ENCODE measurements at places on chromosomes 11 and 22.

GRCh38 chr11:1576825-1577224 lies 4.8 kb upstream of the DUSP8 start:
- no peak for DNase-seq

DNA sequence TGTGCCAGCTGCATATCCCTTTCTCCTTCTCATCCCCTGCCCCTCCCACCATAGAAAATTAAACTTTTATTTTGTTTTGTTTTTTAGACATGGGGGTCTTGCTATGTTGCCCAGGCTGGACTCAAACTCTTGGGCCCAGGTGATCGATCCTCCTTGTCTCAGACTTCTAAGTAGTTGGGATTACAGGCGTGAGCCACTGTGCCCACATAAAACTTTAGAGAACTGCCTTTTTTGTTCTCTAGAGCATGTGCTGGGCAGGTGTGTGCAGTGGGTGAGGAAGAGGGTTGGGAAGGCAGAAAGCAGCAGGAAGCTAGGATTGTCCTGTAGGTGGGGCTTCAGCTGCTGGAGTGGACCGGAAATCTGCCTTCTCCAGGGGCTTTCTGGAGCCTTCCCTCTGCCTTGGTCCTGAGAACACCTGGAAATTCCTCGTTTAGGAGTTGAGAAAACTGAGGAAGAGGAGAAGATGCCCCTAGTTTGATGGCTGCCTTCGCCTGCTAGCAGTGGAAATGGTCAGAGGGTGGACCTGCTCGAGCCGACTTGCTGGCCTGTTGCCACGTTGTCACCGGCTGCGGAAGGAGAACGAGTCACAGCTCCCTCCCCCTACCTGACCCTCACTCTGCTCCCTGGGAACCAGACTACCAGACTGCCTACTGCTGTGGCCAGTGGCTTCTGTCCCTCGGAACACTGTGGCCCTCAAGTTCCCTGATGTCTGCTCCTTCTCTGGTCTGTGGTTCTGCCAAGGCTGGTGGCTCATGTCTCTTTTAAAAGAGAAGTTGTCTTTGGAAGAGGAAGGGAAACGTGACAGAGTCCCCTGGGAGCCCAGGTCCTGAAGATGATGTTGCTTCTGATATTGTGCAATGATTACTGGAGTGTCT lies 4.0 kb downstream of the ST14 start:
- peak; percentile 13 for DNase-seq

- no peak for DNase-seq
These were observed 557.7 kb downstream of the BRD1 start for GRCh38 chr22:49269928-49270327.

DNA sequence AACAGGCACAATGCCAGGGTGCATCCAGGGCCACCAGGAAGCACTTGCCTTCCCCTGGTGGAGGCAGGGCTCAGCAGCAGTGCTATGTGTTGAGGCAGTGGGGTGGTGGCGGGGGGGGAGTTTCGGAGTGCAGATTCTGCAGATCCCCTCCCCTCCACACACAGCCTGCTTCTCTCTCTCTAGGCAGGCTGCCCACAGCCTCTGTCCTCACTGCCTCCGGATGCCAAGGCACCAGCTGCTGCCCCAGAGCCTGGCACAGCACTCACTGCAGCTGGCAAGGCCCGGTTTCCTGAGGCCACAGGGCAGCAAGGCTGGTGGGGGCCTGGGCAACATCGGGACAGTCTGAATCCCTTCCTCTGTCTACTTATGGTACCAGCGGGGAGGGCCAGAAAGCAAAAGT lies 35.8 kb downstream of the NRXN2 start:
- DNase-seq = no peak

- DNase-seq = no peak
These were observed 35.5 kb upstream of the RASSF10 start for GRCh38 chr11:12973528-12974181.

GRCh38 chr11:114166897-114167323 lies 107.4 kb downstream of the ZBTB16 start:
- DNase-seq = peak; percentile 65

- no peak for DNase-seq
These were observed 83.1 kb downstream of the TBC1D22A start for GRCh38 chr22:46845296-46846149.

DNA sequence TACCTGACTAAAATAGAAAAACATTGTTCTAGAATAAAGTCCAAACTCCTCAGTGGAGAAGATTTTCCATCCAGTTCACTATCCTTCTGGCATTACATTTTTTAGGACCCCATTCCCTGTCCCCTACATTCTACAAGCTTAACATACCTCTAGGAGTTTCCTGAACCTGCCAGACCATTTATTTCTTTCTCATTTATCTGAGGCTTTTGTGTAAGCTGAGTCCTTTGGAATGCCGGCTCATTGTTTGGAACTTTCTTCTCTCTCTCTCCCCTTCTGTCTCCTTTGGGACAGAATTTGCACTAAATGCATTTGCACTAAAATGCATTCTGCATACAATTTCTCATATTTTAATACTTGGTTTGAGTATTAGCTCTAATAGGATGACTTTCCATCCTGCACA lies 393.0 kb upstream of the ANO3 start:
- DNase-seq = no peak

DNA sequence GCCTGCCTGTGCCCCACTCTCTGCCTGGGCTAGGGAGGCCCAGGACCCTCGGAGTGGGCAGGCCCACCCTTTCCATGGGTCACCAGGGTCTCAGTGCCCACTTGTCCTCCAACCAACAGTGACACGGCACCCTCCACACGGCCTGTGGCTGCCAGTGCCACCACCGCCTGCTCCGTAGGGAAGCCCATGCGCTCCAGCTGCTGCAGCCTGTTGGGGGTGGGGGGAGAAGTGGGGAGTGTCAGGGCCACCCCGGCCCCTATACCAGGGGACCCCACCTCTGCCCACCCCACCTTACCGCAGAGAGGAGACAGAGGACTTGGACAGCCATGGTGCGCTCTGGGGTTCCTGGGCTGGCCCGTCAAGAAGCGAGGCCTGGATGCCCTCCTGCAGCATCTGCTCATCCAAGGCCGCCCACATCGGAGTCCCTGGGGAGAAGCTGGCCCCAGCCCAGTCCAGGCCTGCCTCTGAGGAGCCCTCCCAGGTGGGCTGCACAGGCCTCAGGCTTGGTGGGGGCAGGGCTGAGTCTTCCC lies 7.7 kb downstream of the RHBDD3 start:
- DNase-seq = no peak

- DNase-seq = no peak
These were observed 26.0 kb downstream of the MUC2 start for GRCh38 chr11:1100417-1101245.

DNA sequence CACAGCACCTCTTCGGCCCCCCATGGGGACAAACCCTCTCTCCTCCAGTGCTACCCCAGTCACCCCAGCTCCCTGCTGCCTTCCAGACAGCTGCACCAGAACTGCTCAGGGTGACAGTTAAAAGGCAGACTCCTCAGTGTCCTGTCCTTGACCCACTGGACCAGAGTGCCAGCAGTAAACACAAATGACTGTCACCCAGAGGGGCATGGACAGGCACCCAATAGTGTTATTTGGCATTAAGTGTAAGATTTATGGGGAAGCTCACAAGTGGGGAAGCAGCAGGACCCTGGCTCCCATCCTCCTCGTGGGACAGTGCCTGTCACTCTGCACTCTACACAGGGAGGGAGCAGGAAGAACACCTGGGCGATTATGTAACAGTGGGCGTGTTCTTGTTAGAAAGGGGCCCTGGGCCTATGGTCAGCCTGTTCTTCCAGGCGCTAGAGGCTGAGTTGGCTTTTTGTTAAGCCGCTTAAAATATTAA lies 5.0 kb downstream of the RPS19BP1 start:
- no peak for DNase-seq

- peak; percentile 99 for DNase-seq
These were observed 14.9 kb downstream of the DCPS start for GRCh38 chr11:126318574-126319373.

GRCh38 chr11:1807264-1807995 lies 27.4 kb upstream of the SYT8 start:
- DNase-seq = peak; percentile 40

- DNase-seq = no peak
These were observed 49.1 kb upstream of the CAPRIN1 start for GRCh38 chr11:34002420-34002819.

DNA sequence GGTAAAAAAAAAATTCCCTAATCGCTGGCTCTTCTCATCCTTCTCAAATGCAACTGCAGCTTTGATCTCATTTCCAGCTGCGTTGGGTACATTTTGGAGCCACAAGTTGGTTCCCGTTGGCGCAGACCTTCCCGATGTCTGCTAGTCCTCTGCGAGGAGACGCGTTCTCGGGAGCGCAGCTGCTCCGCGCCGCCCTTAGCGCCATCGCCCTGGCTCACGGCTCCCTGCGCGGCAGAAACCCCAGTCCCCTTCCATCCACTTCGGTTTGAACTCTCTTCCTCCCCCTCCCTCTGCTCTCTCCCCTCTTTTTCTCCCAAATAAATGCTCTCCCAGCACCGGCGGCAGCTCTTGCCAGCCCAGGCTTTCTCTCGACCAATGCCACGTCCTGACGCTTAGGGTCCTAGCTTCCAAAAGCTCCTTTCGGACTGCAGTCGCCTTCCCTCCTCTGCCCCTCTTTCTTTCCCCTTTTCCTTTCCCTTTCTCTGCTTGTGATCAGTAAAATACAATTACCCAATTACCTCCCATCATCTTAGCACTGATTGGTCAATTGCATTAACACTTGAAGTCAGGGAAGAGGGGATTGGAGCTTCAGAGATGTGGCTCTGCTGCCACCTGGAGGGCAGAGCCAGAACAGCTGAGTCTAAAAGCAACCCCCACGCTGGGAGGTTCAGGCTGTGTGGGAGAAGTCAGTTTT lies 1165.7 kb downstream of the LRRC4C start:
- DNase-seq = peak; percentile 59

GRCh38 chr11:115894176-115894575 lies 390.0 kb upstream of the CADM1 start:
- DNase-seq = no peak

- no peak for DNase-seq
These were observed 38.6 kb upstream of the MMP13 start for GRCh38 chr11:102994105-102994504.

DNA sequence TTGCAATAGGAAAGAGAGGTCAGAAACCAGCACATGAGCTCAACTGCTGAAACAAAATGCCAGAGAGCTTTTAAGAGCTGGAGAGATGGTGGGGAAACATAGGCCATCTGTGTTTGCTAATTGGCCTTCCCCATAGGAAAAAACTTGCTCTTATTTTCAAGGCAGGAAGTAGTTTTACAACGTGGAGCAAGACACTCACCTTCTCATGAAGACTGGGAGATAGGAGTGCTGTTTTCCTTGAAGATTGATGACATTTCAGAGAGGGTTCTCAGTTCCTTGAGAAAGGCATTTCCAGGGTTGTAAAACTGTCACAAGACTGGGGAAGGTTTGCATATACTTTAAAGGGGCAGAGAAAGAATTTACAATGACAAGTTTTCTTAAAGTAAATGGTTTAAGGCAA lies 586.3 kb upstream of the RAG2 start:
- no peak for DNase-seq

GRCh38 chr11:85133636-85134035 lies 493.5 kb downstream of the DLG2 start:
- no peak for DNase-seq

GRCh38 chr22:37544955-37545702 lies 15.2 kb upstream of the CDC42EP1 start:
- peak; percentile 53 for DNase-seq

DNA sequence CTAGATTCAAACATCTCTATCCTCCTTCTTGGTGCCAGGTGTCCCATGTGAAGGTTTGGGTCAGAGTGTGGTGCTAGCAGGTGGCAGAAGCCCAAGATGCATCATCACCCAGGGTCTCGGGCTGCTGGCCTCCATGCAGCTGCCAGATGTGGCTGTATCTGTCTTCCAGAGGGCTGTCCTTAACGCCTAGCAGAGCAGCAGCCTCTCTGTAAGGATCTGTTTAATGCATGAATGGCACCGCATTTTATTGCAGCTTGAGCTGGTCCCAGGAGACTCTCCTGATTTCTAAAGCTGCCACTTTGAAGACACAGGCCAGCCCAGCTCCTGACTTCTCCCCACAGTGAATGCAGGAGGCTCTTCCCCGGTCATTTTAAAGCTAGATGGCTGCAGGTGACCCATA lies 26.3 kb downstream of the SLC1A2 start:
- no peak for DNase-seq

GRCh38 chr11:88341522-88342251 lies 4.2 kb upstream of the CTSC start:
- no peak for DNase-seq

DNA sequence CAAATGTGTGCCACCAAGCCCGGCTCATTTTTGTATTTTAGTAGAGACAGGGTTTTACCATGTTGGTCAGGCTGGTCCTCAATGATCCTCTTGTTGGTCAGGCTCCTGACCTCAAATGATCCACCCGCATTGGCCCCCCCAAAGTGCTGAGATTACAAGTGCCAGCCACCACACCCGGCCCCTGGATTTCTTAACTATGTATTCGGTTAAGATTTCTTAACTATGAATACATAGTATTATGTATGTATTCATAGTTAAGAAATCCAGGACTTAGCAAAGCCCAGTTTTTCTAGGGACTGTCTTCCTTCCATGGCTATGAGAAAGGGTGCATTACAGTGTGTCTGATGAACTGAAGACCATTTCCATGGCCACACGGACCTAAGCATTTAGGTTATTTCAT lies 1.7 kb downstream of the C11orf91 start:
- DNase-seq = no peak

DNA sequence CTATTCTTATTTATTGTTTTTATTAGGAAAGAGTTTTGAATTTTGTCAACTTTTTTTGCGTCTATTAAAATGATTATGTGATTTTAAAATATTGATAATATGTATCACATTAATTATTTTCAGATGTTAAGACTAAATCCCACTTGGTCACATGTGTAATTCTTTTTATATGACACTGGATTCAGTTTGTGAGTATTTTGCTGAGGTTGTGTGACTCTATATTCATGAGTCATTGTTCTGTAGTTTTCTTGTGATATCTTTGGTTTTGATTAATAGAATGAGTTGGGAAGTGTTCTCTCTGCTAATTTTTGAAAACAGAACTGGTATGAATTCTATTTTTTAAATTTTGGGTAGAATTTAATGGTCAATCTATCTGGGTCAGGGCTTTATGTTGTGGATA lies 317.9 kb downstream of the ETS1 start:
- no peak for DNase-seq

GRCh38 chr22:44373234-44373633 lies 60.5 kb upstream of the SHISAL1 start:
- no peak for DNase-seq

DNA sequence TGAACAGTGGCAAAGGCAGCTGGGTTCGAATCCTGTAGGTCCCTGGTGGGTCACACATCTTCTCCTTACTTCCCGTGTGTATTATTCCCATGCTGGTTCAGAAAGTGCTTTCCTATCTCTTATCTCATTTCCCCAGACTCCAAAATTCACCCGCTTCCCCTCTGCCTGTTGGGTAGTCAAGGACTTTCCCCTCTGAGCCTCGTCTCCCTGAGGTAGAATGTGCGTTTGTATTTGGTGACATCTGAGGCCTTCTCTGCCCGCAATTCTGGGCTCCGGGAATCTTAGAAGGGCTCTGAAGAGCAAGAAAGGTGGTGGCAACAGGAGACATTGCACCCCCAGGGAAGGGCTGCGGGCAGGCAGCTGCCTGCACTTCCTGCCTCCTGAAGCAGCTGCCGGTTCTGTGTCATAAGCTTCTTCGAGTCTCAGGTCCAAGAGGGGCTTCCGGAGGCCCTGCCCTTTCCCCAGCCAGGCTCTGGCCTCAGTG lies 5.9 kb downstream of the LRRC32 start:
- peak; percentile 42 for DNase-seq

GRCh38 chr11:2584812-2585565 lies 114.8 kb downstream of the KCNQ1OT1 start:
- DNase-seq = no peak

GRCh38 chr11:16933756-16934603 lies 80.2 kb downstream of the PLEKHA7 start:
- DNase-seq = no peak
